ENCODE measurements at places on chromosomes 2 and 18. TPM values are rescaled to one million over a fixed set of nuclear protein-coding genes. Genes with fewer than 3 reads are reported as not detected.

DNA sequence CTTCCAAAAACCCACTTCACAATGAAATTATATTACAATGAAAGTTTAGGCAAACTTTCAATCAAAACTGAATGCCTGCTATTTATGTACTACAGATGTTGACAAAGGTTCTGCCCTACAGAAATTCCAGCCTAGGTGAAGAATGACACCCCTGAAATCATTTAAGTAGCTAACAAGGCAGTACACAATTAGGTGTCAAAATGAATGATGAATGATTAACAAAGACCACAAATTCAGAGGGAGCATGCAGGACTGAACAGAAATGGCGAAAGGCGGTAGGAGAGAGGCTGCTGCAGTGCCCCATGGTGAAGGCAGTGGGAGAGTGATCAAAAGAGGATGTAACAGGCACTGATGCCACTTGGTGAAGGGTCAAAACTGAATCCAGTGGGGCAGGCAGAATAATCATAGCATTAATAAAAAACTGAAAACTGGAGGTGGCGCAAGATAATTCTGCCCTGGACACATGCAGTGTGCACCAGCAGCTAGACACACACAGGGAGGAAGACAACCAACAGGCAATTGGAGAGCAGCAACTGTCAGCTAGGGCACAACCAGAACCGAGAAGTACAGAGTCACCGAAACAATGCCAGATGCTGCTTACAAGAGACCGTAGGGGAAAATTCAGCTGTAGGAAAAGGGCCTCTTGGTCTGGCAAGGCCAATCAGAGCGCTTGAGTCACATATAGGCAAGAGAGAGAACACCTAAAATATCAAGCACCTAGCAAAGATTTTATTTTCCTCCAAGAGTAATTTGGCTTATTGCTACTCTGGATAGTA is 4.5 kb downstream of the TMEM131 start:
- H3K4me3 ChIP-seq: no peak overlapping the region
- H3K27ac ChIP-seq: no peak overlapping the region
- peaks cover 9% of the 10 kb centered on the region for H3K36me3 ChIP-seq
- no peak for DNase-seq

DNA sequence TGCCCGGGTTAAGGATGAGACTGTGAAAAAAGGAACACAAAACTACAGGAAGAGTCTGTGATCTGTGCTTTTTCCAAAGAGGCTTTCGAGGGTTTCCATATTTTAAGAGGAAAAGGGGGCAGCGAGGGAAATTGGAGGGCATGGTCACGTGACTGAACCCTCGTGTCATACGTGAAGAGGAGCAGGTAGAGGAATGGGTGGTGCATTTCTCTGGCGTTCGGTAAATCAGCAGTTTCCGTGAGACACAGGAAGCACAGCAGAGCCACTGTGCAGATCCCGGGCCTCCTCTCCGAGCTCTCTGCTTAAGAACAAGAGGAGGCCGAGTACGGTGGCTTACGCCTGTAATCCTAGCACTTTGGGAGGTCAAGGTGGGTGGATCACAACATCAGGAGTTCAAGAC is 219.7 kb downstream of the NDUFA10 start:
- H3K4me3 ChIP-seq: no peak overlapping the region
- H3K27ac ChIP-seq: no peak overlapping the region
- peaks cover 4% of the 10 kb centered on the region for H3K27me3 ChIP-seq

GRCh38 chr2:179898873-179899272 is 37.5 kb upstream of the ZNF385B start:
- no peaks in the 10 kb centered on the region for H3K4me1 ChIP-seq
- no peak overlapping the region for H3K27ac ChIP-seq
- peak; percentile 19 for DNase-seq
- H3K36me3 ChIP-seq: no peaks in the 10 kb centered on the region

DNA sequence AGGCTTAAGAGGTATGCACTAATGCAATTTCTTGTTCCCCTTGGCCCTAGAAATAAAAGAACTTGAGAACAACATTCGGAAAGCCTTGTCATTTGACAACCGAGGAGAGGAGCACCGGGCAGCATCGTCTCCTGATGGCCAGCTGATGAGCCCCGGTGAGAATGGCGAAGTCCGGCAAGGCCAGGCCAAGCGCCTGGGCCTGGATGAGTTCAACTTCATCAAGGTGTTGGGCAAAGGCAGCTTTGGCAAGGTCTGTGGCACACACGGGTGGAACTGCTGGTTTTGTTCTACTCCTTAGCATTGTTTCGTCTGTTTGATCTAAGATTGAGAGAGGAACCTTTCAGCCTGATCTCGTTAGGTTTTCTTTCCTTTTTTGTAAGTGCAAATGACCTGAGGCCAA is 289.8 kb upstream of the EPAS1 start:
- peaks cover 10% of the 10 kb centered on the region for H3K36me3 ChIP-seq
- no peak overlapping the region for H3K27ac ChIP-seq
- no peak for DNase-seq
- no peak overlapping the region for H3K4me3 ChIP-seq

- no peaks in the 10 kb centered on the region for H3K4me1 ChIP-seq
- no peak for DNase-seq
- H3K27me3 ChIP-seq: peaks cover 4% of the 10 kb centered on the region
- H3K36me3 ChIP-seq: no peaks in the 10 kb centered on the region
- H3K27ac ChIP-seq: no peak overlapping the region
Measured at GRCh38 chr2:160157861-160158829, 41.9 kb downstream of the ITGB6 start.

DNA sequence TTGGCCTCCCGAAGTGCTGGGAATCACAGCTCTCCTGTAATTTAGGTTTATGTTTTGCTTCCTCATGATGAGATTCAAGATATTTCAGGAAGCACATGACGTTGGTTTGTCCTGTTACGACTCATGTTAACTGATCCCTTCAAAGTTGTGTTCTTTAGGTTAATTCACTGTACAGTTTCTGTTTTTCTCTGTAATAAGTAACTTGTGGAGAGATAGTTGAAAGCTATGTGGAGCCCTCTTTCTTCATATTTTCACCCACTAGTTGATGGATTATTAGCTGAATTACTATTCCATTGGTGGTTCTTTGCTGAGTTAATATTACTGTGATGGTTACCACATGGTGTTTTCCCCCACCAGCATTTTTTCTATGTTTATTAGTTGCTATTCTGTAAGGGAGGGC is 18.3 kb upstream of the CHCHD5 start:
- H3K36me3 ChIP-seq: peaks cover 65% of the 10 kb centered on the region
- H3K27ac ChIP-seq: peak overlapping the region; percentile 33
- no peak overlapping the region for H3K4me3 ChIP-seq
- DNase-seq: no peak
- no peaks in the 10 kb centered on the region for H3K27me3 ChIP-seq

DNA sequence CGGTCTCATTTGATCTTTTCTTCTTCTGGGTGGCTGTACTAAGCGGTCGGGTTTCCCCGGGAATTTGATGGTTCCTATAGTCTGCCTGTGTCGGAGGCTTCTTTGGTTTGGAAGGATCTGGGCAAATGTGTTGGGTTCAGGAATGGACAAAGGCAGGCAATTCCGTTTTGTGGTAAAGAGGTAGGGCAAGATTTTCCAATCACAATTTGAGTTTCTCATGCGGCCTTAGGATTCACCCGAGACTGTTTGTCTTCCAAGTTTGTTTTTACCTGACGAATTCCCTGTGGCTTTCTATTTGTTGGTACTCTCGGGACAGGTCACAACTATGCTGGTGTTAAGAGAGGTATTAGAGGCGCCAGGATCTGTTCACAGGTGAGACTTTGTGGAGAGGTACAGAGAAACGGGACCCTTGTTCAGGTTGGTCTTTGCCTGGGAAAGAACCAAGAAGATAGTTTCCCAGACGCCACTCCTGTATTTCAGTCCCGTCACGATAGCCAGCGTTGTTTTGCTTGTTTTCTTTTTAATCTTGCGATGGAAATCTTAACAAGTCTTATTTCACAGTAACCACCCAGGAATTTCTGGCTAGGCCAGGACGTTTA is 3.0 kb downstream of the SP5 start:
- DNase-seq: no peak
- no peak overlapping the region for H3K27ac ChIP-seq
- H3K4me3 ChIP-seq: no peak overlapping the region
- peaks cover 52% of the 10 kb centered on the region for H3K27me3 ChIP-seq
- H3K4me1 ChIP-seq: peaks cover 22% of the 10 kb centered on the region

DNA sequence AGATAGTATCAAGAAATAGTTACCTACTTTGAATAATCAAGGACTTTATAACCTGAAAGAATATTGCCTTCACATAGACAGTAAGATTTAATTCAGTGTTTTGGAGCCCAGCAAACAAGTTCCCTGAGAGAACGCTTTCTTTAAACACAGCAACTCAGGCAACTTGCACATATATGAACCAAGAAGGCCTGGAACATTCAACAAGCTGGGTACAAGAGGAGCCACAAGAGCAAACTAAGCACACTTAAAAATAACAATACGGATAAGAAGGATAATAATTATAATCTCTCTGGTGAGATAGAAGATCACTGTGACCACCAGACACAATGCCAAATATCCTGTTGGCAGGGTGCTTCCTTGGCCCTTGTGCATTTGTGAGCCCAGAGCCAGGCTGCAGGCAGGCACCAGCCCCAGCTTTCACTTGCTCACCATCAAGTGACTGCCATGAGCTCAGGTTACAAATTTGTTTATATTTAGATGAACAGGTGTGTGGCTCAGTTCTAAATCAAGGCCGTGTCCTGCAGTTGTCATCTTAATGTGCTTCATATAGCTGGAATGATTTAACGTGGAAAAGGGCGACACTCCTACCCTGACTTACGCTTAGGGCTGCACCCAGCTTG is 446.6 kb downstream of the IRS1 start:
- no peaks in the 10 kb centered on the region for H3K36me3 ChIP-seq
- no peak overlapping the region for H3K4me3 ChIP-seq
- no peaks in the 10 kb centered on the region for H3K27me3 ChIP-seq

DNA sequence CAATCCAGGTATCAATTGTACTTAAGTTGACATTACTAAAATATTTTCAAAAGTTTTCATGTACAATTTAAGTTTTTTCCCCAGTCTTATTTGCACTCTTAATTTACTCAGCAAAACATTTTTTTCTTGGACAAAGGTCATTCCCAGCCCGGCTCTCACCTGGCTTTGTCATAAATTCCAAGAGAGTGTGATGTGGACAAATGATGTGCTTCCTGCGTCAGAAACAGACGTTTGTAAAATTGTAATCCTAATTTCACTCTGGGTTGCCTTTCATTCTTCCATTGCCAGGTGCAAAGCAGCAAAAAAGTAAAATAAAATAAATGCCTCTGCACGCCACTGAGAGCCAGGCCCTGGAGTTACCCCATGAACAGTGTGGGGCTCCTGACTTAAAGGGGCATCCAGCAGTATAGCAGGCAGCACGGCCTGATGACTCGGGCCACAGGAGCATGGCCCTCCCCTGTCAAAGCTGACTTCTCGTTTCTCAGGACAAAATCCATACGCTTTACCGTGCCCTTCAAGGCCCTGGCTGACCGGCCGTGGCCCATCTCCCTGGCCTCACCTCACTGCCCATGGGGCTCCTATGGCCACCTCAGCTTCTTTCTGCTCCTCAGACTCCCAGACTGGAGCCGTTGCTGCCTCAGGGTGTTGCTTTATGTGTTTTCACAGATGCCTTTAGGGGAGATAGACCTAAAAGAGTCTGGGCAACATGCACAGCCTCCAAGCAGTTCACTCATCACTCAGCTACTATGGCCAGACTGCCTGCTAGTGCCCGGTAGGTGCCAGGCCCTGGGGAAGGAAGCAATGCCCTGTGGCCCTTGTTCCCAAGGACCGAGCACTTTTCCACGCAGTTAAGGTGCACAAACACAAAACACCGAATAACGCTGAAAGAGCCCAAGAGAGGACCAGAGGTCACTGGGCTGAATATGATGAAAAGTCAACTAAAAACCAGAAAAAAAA is 7.6 kb upstream of the TMEM185B start:
- DNase-seq: no peak
- H3K4me3 ChIP-seq: peak overlapping the region; percentile 82
- H3K36me3 ChIP-seq: peaks cover 4% of the 10 kb centered on the region
- H3K27me3 ChIP-seq: no peaks in the 10 kb centered on the region
- peak overlapping the region; percentile 96 for H3K27ac ChIP-seq
- H3K4me1 ChIP-seq: peaks cover 46% of the 10 kb centered on the region

DNA sequence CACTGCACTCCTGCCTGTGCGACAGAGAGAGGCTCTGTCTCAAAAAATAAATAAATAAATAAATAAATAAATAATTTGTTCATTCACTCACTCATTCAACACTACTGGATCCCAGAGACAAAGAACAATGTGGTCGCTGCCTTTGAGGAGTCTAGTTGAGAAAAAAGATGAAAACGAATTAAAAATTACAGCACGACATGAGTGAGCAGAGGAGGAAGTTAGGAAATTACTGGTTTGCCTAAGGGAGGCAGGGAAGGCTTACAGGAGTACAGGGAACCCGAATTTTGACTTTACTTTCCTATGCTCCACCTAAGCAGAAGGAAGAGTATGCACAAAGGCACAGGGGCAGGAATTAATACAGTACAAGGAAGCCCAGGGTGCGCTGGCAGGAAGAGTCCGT is 4.2 kb upstream of the KCMF1 start:
- H3K27me3 ChIP-seq: no peaks in the 10 kb centered on the region
- H3K36me3 ChIP-seq: peaks cover 52% of the 10 kb centered on the region
- no peak for DNase-seq

DNA sequence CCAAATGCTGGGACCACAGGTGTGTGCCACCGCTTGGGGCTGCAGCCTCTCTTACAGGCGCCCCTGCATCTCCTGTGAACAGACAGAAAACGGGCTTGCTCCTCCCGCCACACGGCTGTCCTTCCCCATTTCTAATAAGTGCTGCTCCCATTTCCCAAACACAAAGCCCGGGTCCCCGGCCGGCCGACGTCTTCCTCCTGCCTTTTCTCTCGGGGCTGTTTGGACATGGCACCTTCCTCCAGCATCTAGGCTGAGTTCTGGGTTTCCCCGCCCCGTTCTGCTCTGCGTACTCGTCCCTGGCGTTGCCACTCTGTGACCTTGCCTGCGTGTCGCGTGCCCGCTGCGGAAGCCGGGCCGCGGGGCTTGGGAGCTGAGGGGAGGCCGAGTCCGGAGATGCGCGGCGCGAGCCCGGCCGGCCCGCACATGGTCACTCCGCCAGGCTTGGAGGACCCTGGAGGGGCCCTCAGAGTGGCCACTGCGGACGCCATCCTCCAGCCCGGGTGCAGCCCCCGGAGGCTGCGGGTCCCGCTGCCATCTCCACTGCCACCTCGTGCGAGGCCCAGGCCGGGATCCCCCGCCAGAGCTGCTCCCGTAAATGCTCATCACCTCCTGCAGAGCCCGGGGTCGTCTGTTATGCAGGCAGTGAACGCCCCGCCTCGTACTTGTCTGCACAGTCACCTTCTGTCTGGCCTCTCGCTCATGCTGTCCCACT is 26.3 kb downstream of the PRELID3A start:
- no peak overlapping the region for H3K4me3 ChIP-seq
- H3K36me3 ChIP-seq: peaks cover 7% of the 10 kb centered on the region
- H3K4me1 ChIP-seq: no peaks in the 10 kb centered on the region
- DNase-seq: no peak
- H3K27ac ChIP-seq: no peak overlapping the region
- no peaks in the 10 kb centered on the region for H3K27me3 ChIP-seq

The IL36A gene
- not detected for total RNA-seq

The GATA6 gene
- total RNA-seq: 0.07 TPM

The AQP12A gene
- total RNA-seq: not detected

The TMEM169 gene
- 2.7 TPM for total RNA-seq

The FTCDNL1 gene
- 3.3 TPM for total RNA-seq
